Renal pelvis (tissue), 12 donors: ENCODE measurements at places on chromosomes 16 and 17.

- no peak for DNase-seq
These were observed 8.5 kb downstream of the C17orf100 start for GRCh38 chr17:6660101-6660500.

DNA sequence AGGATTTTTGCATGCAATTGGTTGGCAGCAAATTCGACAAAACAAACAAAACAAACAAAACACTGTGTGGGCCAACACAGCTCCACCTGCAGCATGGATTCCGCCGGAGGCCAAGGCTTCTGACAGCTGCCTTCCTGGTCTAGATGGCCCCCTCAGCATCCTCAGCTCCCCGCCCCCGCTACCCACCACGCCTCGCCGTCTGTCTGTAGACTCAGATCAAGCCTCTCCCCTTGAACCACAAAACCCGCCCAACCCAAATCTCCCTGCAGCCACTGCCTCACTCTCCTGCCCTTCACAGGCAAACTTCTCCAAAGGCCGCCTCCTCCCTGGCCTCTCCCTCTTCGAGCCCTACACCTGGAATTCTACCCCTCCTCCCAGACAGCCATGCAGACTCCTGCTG, 57.9 kb downstream of the RTN4RL1 start:
- no peak for DNase-seq

- peak; percentile 57 for DNase-seq
These were observed 2.8 kb downstream of the PLCD3 start for GRCh38 chr17:45129426-45129939.

GRCh38 chr17:38922538-38923297, 2.7 kb upstream of the LASP1NB start:
- DNase-seq: no peak

DNA sequence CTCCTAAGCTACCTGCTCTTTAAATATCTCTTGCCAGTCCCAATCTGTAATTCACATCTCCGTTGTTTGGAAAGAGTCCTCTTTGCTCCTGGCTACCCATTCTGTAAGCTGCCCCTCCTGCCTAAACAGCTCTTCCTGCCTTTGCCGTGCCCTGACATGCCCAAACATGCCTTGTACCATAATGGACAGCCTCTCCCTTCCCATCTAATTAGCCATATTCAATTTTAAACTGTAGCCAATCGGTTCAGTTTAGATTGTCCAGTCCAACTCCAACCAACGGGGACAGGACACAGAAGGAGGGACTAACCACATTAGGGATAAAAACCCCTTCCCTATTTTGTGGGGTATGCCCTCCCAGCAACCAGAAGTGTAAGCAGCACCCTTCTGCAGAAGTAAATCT, 30.6 kb upstream of the CLEC3A start:
- DNase-seq: no peak

GRCh38 chr17:21289902-21290571, 5.5 kb downstream of the MAP2K3 start:
- no peak for DNase-seq

DNA sequence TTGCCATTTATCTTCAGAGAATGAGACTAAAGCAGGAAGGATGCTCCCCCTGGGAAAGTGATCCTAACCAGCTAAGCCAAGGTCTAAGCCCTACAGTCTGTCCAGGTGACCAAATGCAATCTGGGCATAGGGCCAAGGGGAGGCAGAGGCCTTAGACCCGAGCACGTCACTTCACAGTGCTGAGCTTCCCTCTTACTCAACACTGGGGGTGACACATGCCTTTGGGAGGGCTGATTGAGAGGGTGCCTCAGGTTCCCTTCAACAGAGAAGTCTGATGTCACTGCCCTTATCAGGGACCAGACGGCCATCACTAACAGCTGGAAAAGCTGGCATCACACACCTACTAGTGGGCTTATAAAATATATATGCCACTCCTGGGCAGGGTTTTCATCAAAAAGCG, 4.0 kb downstream of the CIAO2B start:
- DNase-seq: no peak

GRCh38 chr16:1301562-1301961, 7.9 kb upstream of the UBE2I start:
- DNase-seq: no peak

DNA sequence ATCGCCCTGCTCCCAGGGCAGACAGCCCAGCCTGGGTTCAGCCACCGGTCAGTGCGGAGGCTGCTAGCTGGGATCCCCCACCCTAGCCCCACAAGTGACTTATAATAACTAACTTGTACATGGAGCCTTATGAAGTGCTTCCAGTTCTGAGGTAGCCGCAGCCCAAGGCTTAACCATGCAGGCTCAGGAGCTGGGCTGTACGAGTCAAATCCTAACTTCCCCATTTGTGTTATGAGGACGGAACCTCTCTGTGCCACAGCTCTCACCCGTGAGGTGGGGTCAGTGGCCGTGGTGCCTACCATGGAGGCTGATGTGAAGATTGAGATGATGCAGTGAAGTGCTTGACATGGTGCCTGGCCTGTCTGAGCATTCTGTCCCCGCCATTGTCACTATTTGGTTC, 27.8 kb upstream of the GOSR2 start:
- no peak for DNase-seq

DNA sequence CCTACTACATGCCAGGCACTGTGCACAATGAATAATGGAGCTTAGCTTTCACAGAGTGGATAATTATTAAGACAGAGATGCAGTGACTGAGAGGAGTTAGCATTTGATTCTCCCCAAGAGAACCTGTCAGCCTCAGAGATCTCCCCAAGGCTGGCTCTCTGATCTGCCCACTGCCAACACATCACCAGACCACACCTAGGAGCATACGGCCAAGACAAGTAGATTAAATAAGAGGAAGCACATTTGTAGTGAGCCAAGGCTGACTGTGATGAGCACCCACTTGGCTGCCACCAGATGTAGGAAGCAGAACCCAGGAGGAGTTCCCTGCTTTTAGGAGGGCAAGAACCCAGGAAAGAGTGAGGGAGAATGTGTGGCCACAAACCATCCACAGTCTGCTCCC, 130.1 kb downstream of the SPACA3 start:
- DNase-seq: no peak

- no peak for DNase-seq
These were observed 40.0 kb downstream of the LGALS9 start for GRCh38 chr17:27670791-27671590.

DNA sequence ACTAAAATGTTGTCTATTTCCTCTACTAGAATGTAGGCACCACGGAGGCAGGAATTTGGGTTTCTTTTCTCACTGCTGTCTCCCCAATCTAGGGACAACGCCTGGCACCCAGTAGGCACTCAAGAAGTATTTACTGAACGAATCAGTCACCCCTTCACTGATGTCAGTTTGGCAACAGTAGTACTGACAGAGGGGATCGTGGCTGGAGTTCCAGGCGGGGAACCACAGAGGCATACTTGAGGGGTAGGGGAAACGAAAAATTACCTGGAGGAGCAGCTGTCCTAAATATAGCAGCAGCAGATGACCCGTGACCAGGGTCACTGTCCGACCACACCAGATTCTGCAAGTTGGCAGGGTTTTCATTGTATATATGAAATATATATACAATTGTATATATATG, 33.3 kb downstream of the TRIM25 start:
- no peak for DNase-seq

- no peak for DNase-seq
These were observed 509 bp downstream of the ADAD2 start for GRCh38 chr16:84191466-84191865.

- no peak for DNase-seq
These were observed 30.1 kb downstream of the USP22 start for GRCh38 chr17:21012736-21013135.

DNA sequence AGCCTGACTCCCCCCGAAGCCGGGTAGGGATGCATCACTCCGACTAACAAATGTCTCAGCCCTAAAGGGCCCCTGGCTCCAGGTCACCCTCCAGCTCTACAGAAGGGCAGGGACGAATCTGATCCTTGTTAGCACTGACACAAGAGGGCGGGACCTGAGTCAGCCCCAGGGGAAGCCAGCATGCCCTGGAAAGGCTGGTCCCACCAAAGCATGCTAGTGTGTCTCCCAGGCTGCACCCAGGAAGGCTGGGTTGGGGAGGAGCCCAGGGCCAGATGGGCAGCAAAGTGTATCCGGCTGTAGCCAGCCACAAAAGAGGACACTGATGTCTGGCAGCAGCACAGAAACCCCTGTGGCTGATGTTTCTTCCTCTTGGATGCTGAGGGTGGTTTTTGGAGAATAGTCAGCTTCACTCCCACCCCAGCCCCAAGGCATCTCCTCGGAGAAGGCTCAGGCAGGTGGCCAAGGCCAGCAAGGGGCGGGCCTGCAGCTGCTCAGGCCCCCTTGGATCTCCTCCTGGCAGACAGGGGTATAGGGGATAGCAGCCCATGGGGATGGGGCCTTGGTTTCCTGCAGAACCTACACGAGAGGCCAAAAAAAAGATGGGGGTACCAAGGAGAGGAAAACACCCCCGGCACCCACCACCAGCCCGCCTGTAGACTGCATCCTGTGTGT, 11.0 kb downstream of the NATD1 start:
- DNase-seq: no peak

DNA sequence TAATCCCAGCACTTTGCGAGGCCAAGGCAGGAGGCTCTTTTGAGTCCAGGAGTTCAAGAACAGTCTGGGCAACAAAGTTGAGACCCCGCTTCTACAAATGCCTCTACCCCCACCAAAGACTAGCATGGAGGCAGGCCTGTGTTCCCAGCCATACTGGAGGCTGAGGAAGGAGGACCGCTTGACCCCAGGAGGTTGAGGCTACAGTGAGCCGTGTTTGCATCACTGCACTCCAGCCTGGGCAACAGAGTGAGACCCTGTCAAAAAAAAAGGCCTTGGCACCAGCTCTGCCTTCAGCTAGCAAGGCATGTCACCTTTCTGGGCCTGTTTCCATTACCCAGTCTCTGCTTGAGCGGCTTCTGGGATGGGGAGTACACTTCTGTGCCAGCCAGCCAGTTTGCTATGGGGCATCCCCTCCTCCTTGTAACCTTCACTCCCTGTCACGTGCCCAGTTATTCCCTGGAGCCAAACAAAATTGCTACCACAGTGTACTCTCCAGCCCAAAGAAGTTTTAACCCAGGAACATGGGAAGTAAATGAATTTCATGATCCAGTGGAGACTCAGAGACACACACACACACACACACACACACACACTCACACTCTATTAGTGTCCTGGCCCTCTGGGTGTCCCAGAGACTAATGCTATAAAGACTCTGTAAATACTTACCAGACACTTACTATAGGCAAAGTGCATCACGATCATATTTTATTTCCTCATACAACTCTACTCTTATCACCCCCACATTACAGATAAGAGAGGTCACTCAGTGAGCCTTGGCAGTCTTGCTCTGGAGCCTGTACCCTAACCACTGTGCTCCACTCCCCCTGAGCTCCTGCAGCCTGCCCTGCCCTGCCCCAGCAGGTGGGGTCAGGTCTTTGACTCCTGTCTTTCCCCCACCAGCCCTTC, 2.5 kb downstream of the CISD3 start:
- no peak for DNase-seq

- DNase-seq: no peak
These were observed 35.4 kb downstream of the ARSG start for GRCh38 chr17:68326681-68327080.

GRCh38 chr17:59683283-59683682, 23.9 kb downstream of the PTRH2 start:
- no peak for DNase-seq

GRCh38 chr16:50251375-50252081, 14.8 kb upstream of the ADCY7 start:
- no peak for DNase-seq

GRCh38 chr17:9022573-9023391, 1.5 kb downstream of the NTN1 start:
- DNase-seq: no peak

DNA sequence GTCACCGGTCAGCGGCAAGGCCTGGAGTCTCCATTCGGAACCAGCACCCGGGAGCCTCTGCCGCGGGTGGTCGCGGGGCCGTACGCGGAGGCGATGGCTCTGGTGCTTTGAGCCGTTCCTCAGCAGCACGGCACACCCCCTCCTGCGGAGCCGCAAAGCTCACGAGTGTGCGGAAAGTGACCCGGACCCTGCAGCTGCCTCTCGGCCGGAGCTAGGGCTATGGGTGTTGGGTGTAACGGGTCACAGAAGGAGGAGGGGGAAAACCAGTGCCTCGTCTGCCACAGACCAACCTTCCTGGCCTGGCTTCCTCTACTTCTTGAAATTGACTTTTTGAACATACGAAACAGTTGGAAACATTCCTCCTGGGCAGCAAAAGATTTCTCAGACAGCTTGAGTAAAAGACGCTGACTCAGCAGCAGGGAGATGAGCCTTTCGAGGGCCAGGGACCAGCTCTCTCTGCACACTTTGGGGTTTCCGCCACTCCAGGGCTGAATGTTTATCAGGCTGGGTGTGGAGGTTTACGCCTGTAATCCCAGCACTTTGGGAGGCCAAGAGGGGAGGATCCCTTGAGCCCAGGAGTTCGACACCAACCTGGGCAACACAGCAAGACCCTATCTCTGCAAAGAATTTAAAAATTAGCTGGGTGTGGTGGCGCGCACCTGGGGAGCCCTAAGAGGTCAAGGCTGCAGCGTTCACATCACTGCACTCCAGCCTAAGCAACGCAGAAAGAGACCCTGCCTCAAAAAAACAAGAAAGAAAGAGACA, 26.4 kb upstream of the PITPNA start:
- no peak for DNase-seq

DNA sequence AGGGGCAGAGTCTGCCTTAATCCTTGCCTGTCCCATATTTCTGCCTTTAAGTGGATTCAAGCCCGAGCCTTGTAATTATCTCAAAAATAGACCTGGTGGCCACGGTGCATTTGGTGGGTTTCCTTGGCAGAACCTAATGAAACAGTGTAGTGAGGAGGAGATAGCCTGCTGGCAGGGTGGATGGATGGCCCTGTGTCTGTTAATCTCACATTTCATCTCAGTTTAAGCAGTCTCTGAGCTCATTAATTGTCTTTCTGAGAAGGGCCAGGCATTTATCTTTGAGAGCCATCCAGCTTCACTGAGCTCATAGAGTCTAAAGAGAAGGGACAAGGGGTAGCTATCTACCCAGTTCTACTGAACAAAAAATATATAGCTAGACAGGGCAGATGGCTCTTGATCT, 364.0 kb upstream of the EEF2KMT start:
- no peak for DNase-seq

DNA sequence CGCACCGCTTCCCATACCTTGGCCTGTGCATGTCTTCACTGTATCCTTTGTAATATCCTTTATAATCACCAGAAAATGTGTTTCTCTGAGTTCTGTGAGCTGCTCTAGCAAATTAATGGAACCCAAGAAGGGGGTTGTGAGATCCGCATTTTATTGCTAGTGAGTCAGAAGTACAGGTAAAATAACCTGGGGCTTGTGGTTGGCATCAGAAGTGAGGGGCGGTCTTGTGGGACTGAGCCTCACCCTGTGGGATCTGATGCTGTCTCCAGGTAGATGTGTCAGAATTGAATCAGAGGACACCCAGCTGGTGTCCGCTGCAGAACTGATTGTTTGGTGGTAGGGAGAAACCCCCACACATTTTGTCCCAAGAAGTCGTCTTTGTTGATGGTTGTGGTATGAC, 382.4 kb downstream of the SNX29 start:
- no peak for DNase-seq

DNA sequence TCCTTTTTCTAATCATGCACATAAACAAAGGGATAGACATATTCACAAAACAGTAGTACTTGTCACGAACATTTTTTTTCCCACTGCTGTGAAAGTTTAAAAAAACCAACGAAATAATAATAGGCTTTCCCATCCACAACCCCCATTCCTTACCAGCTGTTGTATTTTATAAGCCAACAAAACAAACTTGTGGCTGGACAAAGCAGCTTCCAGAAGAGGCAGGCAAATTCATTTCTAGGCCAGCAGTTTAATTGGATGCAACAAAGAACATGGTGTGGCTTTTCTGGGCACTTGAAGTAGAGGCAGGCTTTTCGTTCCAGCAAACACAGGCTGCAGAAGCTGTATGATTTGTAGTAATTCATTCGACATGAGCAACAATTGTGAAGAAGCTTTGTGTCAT, 56.0 kb upstream of the FAM20A start:
- no peak for DNase-seq
